HT-29 (cell line): ENCODE measurements at places on chromosomes 7 and 10. TPM values are rescaled to one million over a fixed set of nuclear protein-coding genes. Genes with fewer than 3 reads are reported as not detected.

The PKD2L1 gene
- total RNA-seq = 0.21 TPM in 1 of 2 replicates, not detected in the other

DNA sequence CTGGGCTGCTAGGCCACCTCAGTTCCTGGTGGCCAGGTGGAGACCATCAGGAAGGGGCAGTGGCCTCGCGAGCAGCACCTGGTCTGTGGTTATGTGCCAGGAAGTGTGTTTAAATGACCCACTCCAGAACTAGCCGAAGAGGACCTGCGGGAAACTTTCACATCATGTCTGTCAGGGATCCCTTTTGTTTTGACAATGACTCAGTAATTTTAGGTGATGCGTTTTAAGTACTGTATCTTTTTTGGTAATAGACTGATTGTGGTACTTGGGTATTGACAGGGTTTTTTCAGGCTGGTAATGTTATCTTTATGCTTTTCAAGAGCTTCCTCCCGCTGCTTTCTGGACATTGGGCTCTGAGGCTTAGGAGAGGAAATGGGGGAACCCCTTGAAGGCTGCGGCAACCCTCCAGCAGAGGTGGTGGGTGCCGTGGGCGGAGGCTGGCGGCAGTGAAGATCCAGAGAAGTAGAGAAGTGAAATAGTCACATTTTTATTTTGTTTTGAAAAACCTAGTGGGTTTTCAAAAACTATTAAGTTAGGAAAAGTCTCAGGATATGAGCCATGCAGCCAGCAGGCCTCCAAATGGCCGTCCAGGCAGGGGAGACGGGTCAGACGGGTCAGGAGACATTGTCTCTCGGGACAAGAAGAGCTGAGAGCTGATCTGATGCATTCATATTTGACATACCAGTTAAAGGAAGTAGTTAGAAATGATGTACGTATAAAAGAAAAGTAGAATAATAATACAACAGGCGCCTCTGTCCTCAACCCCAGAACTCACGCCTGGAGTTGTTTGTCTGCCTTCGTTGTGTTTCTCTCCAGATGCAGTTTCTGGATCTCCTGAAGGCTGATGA lies 27.7 kb downstream of the PPP2R2D start:
- no peak for DNase-seq

The TUBAL3 gene
- 0.05 and 0.47 TPM in 2 replicates for total RNA-seq

The XRCC2 gene
- total RNA-seq = 9.1 and 10.4 TPM in 2 replicates

DNA sequence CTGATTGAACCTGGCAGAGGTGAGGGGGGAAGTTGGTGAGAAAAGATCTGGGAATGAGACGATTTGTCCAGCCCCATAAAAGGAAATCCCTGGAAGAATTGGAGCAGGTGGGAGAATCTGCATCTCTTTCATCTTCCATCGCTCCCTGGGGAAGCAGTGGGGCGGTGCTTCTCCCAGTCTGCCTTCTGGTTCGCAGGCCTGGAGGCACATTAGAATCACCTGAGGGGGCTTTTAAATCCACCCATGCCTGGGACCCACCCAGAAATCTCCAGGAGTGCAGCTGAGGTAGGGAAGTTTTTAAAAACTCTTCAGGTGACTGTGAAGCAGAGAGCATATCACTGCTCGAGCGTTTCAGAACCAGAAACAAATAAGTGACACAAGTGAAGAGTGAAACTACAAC lies 26.7 kb upstream of the SYPL1 start:
- DNase-seq = no peak

- no peak for DNase-seq
These were observed 499.6 kb downstream of the MAGI2 start for GRCh38 chr7:78953726-78954363.

DNA sequence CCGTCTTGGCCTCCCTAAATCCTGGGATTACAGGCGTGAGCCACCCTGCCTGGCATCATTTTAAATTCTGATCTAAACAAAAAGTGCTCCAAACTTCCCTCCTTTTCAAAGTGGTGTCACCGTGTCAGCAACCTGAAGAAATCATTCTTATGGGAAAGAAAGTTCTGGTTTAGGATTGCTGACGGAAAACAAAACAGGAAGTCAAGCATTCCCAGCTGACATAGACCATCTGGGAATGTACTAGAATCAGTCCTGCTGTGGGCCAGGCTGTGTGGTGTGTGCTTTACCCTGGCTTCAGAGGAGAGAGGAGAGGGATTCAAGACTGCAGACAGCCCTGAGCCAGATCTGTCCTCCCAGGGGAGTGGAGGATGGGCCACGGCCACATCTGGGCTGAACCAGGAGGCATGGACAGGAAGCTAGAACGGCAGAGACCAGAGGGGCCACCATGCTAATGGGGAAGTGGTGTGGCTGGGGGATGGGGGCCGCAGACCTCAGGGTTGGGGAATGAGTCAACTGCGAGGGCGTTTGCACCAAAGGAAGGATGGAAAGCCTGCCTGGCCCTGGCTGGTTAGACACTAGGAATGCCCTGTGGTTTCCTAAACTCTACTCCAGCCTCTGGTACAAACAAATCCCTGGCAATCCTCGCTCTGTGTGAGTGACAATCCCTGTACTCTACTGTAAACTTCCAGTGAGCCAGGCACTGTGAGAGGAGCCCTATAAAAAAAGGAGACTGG lies 16.7 kb upstream of the CLIP2 start:
- DNase-seq = no peak

The TEX36 gene
- total RNA-seq = not detected in 2 replicates

- no peak for DNase-seq
These were observed 348.8 kb upstream of the C7orf33 start for GRCh38 chr7:148241700-148242293.

The EGR2 gene
- 3.7 and 5.6 TPM in 2 replicates for total RNA-seq

The RPEL1 gene
- 0.05 and 0.10 TPM in 2 replicates for total RNA-seq

The CFAP43 gene
- total RNA-seq = 0.16 and 0.18 TPM in 2 replicates

DNA sequence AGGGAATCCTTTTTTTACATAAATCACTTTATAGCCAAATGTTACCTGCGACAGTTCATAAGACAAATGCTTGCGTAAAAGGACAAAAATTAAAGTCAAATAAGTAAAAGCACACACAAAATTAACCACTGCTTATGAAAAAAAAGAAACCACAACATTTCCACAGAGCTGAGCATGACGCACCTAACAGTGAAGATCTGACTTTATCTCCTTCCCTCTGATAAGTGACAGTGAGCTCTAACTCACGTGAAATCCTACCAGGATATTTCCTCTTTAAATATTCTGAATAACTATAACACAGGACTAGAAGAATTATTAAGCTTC lies 225.5 kb downstream of the SFMBT2 start:
- DNase-seq = no peak

- DNase-seq = no peak
These were observed 10.8 kb downstream of the PDE1C start for GRCh38 chr7:32059289-32060011.

The ITGB8 gene
- 24.4 and 25.4 TPM in 2 replicates for total RNA-seq

The NACAD gene
- total RNA-seq = 0.10 and 0.43 TPM in 2 replicates

GRCh38 chr7:123260428-123260960 lies 60.7 kb upstream of the SLC13A1 start:
- no peak for DNase-seq

GRCh38 chr10:124600051-124600880 lies 138.6 kb downstream of the LHPP start:
- no peak for DNase-seq

The KLF14 gene
- total RNA-seq = not detected in 2 replicates

The TMEM225B gene
- total RNA-seq = 0.05 TPM in 1 of 2 replicates, not detected in the other

DNA sequence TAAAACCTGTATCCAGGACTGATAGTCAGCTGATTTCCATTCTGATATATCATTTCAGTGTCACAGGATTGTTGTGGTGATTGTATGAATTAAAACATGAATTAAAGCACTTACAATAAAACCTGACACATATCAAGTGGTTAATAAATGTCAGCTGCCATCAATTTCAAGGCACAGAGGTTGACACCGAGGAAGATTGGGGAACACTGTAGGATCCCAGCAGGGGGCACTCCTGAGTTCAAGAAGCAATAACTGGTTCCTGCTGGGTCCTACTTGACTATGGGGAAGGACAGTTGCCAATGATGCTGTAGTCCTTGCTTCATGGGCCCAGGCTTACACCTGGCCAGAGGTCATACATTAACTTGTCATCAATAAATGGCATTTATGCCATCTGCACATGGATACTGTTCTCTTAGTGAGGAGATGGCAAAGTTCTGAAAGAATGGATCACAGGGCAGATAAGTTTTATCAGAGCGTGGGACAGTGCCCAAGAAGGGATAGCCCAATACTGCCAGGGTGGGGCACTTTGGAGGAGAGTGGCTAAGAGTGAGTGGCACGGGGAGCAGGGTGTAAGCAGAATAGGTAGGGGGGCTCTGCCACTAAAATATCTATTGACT lies 24.1 kb downstream of the FZD1 start:
- peak; percentile 68 for DNase-seq

GRCh38 chr7:76122516-76123239 lies 74.8 kb downstream of the MDH2 start:
- DNase-seq = no peak
